GM19239 (cell line): ENCODE measurements at places on chromosomes 11 and 22.

GRCh38 chr11:74818283-74818946, 69.8 kb downstream of the RNF169 start:
- no peak for DNase-seq

DNA sequence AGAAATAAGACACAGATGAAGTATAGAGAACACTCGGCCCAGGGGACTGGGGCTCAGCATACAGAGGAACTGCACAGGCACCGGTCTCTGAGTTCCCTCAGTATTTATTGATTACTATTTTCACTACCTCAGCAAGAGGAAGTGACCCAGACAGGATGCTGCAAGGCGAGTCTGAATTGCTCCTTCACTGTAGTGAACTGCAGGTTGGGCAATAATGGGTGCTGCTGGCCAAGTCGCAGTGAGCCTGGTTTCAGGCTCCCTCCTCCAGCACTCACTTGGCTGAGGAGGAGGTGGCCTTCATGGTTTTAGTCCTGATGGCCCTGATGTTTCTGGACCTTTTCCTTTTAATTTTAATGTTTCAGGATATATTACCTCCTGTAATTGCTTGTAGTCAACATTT, 10.4 kb downstream of the OR52K2 start:
- no peak for DNase-seq

GRCh38 chr22:43560651-43561050, 148.8 kb downstream of the MPPED1 start:
- DNase-seq = no peak

- no peak for DNase-seq
Measured at GRCh38 chr11:114027926-114028325, 31.6 kb upstream of the ZBTB16 start.

GRCh38 chr11:15985127-15985859, 371.1 kb downstream of the SOX6 start:
- no peak for DNase-seq
